Urothelium cell line (cell line): ENCODE measurements at places on chromosomes 7 and 10.

GRCh38 chr7:50208378-50208982 is 96.0 kb upstream of the IKZF1 start:
- DNase-seq: no peak

- no peak for DNase-seq
These were observed 69.4 kb downstream of the RNF133 start for GRCh38 chr7:122629412-122629953.

GRCh38 chr10:71575934-71576801 is 143.4 kb downstream of the C10orf105 start:
- DNase-seq: no peak

GRCh38 chr7:69756235-69756634 is 158.0 kb downstream of the AUTS2 start:
- no peak for DNase-seq

DNA sequence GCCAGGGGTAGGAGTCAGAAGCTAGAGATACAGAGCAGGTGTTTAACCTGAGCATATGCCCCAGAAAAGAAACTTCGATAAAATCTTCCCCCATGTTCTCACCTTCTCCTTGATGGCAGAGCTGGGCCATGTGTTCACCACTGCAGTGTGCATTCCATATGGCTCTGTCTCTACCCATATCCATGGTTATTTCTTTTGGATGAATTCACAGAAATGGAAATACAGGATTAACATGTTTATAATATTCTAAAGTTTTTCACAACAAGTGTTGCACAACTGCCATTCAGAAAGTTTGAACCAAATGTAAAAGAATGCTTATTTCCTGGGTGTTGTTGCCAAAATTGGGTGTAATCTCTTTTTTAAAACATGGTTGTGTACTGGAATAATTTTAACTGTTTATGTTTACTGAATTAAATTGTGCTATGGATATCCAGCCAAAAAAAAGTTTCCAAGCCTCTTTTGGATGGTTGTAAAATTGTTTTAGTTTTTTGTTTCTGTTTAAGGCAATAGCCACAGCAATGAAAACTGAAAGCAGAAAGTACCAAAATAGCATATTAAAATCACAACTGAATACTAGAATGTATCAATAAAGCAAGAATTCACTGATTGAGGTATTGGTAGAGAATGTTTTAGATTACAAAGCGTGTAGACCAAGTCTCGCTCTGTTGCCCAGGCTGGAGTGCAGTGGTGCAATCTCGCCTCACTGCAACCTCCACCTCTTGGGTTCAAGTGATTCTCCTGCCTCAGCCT is 19.9 kb upstream of the CCNY start:
- no peak for DNase-seq

DNA sequence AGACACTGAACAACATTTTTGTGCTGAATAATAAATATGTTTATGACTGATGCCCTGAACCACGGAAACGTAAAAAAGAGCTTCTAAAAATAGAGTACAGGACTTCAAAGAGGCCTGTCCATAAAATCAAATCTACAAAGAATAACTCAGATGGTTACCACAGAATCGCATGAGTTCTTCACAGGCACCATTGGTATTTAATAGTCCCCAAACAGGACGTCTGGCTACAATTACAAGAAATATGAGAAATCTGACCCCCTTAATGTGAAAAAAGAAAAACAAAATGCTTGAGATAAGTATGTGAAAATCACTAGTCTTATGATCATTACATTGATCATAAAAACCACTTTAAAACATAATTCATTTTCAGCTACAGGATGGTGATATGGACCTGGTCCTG is 20.8 kb downstream of the CYTH3 start:
- DNase-seq: no peak

DNA sequence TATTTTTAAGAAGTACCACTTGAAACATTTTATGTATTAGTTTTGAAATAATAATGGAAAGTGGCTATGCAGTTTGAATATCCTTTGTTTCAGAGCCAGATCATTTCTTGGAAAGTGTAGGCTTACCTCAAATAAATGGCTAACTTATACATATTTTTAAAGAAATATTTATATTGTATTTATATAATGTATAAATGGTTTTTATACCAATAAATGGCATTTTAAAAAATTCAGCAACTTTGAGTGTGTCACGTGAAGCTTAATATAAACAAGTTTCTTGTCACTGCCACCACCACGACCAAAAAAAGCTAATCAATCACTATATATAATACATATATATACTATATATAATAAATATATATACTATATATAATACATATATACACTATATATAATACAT is 4.8 kb downstream of the IL6 start:
- DNase-seq: no peak
